Activated T-cell treated with anti-CD3 and anti-CD28 coated beads, Interleukin-2, amount 50 U/mL, for 1 hour (primary cell): ENCODE measurements at places on chromosomes 7 and 10.

DNA sequence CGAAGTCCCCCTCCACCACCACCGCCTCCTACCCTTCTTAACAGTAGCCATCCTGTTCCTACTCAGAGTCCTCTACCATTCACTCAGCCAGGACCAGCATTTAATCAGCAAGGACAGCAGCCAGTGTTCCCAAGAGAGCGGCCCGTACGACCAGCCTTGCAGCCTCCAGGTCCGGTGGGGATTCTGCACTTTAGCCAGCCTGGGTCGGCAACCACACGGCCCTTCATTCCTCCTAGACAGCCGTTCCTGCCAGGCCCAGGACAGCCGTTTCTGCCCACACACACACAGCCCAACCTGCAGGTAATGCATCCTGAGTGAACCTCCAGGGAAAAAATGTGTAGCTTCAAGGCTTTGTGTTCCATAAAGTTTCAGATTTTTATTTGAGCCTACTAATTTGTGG lies 74.2 kb downstream of the SHH start:
- no peak for DNase-seq

DNA sequence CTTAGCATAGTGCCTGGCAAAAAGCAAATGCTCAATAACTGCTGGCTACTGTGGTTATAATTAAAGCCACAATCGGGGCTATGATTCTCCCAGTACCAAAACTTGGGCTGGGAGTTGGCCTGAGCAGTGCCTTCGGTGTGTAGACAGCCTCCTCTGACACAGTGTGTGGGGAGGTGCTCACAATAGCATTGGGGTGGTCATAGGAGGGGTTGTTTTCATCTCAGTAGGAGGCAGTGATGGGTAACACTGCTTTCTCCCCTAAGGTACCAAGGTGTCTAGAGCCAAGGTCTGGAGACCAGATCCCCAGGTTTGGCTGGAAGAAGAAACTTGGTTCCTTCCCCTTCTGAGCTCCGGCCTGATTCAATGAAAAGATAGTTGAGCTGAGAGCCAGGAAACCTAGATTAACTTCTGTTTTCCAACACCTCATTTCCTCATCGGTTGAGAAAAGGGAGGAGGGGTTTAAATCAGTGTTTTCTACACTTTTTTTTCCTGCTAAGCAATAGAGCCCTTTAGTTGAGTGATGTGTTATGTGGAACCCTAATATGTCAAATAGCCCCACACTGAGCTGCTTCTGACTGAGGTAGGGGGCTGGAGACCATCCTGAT lies 68.2 kb downstream of the LRMDA start:
- DNase-seq: no peak

DNA sequence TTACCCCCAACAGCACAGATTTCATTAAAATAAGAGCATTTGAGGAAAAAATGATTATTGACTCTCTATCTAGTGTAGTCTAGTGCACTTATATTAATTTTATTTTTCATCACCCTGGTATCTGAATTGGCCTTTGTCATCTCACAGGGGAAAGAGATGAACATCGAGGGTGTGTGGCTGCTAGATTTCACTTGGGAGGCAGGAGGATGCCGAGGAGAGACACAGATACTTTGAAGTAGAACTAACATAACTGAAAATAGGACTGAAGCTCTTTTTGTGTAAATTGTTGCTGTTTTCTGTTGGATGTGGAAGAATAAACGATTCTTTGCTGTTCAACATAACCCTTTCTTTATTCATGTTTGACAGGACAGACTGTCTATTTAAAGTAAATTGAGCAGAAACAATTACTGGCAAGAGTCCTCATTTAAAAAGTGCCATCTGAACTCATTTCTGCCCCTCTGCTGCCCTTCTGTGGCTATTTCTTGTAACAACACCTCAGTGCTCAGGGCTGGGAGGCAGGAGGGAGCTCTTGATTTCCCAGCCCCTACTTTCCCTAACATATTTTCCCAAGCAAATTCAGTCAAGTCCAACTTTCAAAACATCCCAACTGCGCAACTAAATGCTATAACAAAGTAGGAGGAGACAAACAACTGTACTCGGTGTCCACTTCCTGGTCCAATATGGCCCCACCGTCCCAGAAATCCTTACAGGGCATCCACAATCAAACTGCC lies 15.6 kb downstream of the LYZL1 start:
- DNase-seq: peak; percentile 19

GRCh38 chr7:44283381-44284211 lies 41.8 kb downstream of the CAMK2B start:
- DNase-seq: no peak

DNA sequence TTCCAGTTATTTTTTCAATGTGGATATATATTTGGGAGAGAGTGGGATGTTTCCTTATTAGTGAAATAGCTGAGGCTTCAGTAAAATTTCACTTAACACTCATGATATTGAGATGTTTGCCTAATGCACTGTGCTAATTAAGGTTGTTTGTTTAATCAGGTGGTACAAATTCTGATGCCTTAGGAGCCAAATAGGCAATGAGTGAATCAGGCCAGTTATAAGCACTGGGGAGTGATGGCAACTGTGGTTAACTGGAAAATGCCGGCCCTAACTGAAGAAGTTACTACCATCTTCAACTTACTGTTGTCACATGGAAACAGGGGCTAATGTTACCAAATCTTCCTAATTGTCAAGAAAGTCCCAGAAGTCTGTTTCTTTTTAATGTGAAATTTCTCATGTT lies 32.0 kb downstream of the VCL start:
- no peak for DNase-seq

DNA sequence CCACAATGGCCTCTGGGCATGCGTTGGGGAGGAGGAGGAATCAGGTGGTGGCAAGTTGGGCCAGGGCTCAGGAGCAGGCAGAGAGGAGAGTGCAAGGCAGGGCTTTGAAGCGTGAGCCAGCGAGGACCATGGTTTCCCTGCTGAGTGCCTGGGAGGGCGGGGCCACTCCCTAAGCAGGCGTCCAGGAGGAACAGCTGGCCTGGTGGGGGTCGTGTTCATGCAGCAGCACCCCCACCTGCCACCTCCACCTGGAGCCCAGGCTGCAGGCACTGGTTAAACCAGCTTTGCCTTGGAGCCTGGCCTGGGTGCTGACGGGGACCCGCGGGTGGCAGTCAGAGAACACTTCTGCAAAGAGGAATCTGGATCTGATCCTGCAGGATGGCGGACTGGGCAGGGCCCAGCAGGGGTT lies 24.2 kb upstream of the AQP1 start:
- no peak for DNase-seq

DNA sequence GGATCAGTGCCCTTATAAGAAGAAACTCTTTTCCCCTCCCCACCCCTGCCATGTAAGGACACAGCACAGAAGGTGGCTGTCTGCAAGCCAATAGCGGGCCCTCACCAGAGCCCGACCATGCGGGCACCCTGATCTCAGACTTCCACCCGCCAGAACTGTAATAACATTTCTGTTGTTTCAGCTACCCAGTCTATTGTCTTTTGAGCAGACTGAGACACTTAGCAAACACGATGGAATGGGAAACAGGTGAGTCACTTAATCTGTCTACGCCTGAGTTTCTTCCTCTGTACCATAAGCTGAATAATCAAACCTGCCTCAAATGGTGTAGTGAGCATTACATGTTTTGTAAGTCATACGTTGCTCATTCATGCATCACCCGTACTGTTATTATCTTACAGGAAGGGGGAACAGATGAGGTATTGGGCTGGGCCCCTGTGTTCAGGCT lies 58.2 kb downstream of the STRA8 start:
- no peak for DNase-seq
